Effector memory CD8-positive, alpha-beta T cell (primary cell): ENCODE measurements at places on chromosomes 1 and 21.

GRCh38 chr1:183002797-183003196 lies 20.4 kb upstream of the LAMC1 start:
- DNase-seq = no peak

- DNase-seq = peak; percentile 61
Measured at GRCh38 chr1:31422505-31423319, 9.7 kb downstream of the SERINC2 start.

- DNase-seq = no peak
Measured at GRCh38 chr1:47686731-47687630, 249.1 kb downstream of the FOXD2 start.

GRCh38 chr1:185530215-185530614 lies 204.0 kb upstream of the HMCN1 start:
- DNase-seq = no peak

DNA sequence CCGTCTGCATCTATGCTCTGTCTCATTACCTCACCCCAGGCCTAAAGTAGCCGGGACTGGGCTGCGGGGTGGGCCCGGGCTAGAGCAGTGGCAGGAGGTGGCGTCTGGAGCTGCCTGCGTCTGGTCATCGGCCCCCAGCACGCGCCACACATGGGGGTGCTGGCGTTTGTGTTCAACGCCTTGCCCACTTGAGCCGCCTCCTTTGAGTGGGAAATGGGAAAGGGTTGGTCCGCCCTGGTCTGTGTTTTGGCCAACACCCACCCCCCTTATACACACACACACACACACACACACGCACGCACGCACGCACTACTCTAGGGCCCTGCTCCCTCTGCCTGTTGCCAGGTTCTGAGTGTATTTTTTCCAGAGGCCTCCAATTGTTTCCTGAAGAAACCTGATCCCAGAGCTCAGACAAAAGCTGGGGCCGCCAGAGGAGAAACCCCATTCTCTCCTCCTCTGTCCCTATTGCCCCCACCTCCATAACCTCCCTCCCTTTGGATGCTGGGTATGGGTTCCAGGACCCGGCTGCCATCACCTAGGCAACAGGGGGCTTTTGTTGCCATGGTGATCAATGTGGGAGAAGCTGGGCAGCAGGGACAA lies 10.1 kb downstream of the VANGL2 start:
- DNase-seq = no peak

DNA sequence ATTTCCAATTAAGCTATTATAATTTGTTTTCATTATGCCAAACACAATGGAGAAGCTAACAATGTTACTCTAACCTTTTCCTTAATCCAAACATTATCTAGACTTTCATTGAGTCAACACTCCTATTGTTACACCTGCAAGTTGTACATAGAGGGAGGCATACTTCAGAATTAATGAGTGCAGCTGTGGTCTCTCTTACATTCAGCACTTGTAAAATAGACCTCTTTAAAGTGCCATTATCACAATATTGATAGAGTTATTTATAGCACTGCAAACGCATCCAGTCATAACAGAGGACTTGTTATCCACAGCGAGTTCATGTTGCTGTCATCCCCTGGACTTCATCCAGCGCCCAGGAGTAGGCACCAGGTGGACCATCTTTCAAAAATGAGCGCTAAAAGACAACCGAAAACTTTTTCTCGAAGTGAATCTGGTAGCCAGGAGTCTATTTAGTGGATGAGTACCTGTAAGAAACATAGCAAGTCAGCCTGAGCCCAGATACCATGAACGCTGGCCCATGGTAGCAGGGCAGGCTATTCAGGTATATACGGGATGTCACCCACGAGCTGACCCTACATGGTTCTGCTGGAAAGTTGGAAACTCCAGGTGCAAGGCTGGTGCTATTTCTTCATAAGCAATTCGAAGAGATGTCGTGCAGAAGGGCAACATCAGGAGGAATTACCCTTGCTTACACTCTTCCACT lies 70.6 kb upstream of the NFIA start:
- DNase-seq = no peak

DNA sequence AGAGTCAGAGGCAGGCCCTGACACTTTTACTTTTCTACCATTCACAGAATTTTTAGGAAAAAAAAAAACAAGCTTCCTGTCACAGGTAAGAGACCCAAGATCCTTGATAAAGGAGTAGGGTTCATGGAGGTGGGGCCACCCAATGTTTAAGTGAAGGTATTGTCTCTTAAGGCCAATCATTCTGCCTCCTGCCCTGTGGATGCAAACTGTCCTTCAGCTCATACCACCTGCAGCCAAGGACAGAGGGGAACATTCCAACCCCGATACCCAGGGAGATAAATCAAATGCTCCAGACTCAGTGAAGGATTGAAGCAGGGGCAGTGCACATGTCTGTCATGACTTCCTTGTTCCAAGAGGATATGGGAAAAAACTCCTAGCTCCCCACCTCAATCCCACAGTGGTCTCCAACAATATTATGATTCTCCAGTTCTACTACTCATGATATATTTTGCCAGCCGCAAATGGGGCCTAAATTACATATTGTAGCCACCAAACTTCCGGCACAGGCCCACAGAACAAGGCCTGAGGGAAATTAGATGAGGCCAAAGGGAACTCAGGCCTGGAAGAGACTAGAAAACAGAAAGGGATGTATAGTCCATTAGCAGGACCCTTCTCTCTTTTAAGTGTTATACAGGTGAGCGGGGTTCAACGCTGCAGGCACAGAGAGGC lies 59.5 kb downstream of the TRABD2B start:
- DNase-seq = no peak

DNA sequence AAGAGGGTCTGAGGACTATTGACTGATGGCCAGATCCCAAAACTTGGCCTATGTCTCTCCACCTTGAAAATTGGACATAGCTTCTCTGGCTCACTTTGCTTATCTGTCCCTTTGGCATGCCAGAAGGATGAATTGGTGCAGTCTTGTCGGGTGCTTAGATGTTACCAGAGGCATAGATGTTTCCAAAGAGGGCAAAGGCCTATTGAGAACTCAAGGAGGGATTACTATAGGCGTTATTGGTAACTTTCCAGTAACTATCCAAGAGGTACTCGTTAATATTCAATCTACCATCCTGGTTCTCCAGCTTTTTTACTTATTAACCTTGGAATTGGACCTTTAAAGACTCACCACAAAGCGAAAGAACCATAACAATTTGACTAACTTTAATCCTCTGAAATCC lies 368.3 kb upstream of the ESRRG start:
- no peak for DNase-seq

DNA sequence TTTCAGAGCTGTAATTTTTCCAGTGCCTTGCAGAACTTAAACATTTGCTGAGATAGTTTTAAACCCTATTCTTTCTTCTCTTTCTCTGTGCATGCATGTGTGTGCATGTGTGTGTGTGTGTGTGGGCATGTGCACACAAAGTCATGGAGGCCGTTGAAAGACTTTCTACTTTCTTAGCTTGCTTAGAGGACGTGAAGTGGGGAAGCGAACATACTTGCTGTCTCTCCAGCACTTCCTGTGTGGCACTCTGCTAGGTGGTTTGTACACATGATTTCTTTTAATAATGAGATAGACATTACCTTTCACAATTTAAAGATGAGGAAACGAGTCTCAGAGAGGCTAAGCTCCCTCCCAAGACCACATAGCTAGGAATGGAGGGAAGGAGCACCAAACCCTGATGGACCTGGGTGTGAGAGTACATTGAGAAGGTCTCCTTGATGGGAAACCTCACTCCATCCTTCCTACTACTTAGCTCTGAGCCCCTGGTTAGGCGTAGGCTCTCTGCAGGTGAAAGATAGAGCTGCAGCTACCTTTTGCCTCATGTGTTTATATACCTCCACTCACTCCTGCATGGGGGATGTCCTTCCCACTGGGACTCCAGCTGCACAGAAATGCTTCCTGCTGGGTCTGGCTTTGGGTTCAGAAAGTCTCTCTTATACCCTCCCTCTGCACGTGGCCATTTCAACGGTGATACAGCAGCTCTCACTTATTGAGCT lies 101.9 kb upstream of the USP24 start:
- DNase-seq = no peak

- no peak for DNase-seq
Measured at GRCh38 chr1:3115275-3116149, 46.5 kb downstream of the PRDM16 start.

DNA sequence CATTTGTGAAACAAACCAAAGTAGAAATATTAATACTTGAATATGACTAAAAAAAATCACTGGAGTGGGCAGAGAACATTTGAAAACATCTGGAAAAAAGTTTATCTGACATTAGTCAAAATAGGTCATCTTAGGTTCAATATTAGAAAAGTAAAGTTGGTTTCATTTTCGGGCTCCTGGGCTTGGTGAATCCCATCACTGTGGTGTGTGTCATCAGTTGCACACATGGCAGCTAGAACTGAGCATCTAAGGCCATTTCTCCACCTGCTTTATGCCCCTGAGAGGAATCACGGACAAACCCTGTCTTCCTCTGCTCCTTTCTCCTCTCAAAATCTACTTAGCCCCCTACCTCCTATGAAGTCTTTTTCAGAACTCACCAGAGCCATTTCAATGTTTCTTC lies 5.4 kb downstream of the HSD11B1 start:
- no peak for DNase-seq

DNA sequence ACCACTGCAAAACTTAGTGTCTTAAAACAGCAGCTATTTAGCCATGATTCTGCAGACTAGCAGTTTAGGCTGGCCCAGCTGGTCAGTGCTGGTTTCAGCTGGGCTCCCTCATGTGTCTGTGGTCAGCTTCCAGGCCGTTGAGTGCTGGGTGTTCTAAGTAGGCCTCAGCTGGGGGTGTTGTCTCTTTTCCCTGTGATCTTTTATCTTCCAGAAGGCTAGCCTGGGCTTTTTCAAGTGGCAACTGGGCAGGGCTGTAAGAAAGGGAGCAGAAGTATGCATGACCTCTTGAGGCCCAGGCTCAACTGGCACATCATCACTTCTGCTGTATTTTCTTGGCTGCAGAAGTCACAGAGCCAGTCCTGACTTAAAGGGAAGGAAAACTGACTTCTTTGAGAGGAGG lies 136.1 kb downstream of the KIF26B start:
- DNase-seq = no peak

DNA sequence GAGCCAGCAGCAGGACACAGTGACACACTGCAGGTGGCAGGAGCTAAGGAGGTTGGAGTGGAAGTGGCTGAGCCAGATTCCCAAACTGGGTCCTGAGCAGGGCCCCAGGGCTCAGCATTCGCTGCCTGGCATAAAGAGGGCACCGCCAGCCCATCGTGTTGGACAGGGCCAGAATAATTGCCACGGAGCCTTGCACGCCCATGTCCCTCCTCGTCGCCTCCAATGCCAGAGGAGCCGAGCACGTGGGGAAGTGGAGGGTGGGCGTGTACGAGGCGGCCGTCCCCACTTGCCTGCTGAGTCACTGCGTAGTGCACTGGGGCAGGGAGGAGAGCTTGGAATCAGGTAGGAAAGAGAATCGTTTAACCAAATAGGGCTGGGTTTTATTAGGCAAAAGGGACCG lies 26.1 kb upstream of the LRRC47 start:
- DNase-seq = no peak

DNA sequence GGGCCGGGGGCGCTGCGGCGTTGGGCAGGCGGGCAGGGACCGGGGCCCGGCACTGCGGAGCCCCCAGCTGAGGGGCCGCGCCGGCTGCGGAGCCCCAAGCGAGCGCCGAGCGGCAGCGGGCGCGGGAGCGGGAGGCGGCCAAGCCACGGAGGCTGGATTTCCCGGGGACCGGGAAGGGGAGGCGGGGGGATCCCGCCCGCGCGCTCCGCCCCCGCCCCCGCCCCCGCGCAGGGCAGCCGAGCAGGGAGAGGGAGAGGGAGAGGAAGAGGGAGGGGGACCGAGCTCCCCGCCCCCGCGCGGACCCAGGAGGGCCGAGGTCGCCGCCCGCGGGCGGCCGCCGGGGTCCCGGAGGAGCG lies at the start of gene DLGAP3:
Gene DLGAP3, minus strand, starts transcription at position 154 of the 356 bp plus-strand sequence. CDS start 24,267 bp downstream, outside the sequence.
- DNase-seq = no peak

DNA sequence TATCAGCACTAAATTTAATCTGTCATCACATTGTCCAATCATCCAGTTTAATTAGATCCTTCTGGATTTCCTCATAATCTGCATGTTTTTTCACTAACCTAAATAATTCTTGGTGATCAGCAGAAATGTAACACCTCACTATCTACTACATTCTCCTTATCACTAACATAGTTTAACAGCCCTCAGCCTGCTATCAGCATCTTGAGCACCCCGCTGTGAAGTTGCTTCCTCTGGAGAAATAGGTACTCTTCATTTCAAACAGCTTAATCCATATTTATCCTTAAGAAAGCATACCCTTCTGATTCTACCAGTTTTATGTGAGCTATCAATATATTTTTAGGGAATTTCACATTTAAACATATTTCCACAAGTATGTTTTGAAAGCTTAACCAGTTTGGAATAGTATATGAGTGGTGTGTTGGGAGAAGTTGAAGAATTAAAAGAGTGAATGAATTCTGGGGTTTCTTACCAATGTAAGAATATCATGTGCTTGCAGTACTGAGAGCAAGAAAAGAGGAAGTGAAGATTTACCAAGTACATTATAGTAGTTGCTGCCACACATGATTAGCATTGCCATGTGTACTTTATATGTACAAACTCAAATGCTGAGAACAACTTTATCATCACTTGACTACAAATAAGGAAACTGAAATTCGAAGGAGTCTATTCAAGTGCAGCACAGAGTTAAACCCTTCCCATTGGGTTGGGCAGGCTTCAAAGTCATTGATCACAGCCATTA lies 771.1 kb upstream of the ADGRL4 start:
- DNase-seq = no peak
